LHCN-M2 (cell line): ENCODE measurements at places on chromosomes 16 and 17.
A peak's percentile ranks its signal among the peaks of the same experiment; 100 is the strongest.

DNA sequence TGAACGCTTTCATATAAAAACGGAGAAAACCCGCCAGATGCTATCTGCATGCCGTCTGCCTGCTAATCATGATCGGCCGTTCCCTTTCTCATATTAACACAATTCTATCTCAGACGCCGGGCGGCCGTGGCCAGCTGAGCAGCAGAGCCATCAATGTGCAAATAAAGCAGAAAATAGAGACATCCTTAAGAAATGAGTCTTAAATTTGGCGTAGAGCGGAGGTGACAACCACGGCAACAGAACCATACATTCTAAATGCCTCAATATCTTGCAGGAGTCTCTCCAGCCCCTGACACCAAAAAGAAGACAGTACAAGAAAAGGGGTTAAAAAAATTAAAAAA is 2.7 kb upstream of the IRX5 start:
- DNase-seq = no peak

- no peak for DNase-seq
These were observed 1.3 kb upstream of the NOL11 start for GRCh38 chr17:67716405-67716798.

- DNase-seq = no peak
These were observed 29.0 kb downstream of the XPO6 start for GRCh38 chr16:28182801-28183200.

GRCh38 chr17:15249487-15249886 is 15.6 kb downstream of the PMP22 start:
- no peak for DNase-seq

- DNase-seq = peak; percentile 34
These were observed 1.3 kb downstream of the ZNF750 start for GRCh38 chr17:82838386-82839063.

DNA sequence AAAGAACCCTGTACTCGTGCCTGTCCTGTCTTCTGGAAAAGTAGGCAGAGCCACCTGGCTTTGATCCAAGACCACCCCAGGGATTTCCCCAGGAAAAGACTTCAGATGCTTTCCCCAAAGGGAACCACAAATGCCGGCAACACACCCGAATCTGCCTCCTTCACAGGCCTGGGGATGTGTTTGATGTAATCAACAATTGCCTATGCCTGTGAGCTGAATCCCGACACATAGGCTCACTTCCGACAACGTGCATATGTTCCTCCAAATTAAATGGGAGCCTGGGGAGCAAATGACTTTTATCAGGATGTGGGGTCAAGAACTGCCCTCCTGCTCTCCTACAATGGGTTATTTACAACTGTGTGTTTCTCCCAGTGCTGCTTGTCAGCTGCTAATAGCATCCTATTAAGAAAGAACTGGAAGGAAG is 535.2 kb upstream of the CDH11 start:
- DNase-seq = no peak

GRCh38 chr17:1630662-1631061 is 2.0 kb upstream of the SLC43A2 start:
- DNase-seq = no peak

- no peak for DNase-seq
These were observed 6.4 kb downstream of the WNT3 start for GRCh38 chr17:46811978-46812583.

DNA sequence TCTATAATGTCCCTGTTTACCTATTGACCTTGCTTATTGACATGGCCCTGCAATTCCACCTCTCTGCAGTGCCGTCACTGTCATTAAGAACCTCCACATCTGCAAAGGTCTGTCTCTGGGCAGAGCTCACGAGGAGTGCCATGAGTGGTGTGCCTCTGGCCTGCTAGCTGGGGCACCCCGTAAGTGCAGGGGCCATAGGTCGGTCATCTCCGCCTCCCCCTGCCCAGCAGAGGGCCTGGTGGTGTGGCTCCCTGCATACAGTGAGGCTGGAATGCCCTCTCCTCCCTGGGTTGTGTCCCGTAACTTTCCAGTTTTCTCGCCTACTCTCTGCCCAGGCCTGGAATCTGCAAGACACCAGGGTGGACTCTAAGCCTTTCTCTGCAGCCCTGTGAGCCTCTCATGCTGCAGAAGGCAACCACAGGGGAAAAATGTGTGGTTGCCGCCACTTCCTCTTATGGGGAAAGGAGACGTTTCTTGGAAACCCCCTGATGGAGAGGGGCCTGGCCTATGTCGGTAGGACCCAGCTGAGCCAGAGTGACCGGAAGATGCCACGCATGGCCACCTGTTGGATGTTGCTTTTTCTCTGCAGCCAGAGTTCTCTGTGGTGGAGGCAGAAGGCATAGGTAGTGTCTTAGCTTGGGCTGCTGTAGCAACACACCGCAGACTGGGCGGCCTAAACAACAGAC is 2.7 kb upstream of the SNX20 start:
- DNase-seq = no peak

DNA sequence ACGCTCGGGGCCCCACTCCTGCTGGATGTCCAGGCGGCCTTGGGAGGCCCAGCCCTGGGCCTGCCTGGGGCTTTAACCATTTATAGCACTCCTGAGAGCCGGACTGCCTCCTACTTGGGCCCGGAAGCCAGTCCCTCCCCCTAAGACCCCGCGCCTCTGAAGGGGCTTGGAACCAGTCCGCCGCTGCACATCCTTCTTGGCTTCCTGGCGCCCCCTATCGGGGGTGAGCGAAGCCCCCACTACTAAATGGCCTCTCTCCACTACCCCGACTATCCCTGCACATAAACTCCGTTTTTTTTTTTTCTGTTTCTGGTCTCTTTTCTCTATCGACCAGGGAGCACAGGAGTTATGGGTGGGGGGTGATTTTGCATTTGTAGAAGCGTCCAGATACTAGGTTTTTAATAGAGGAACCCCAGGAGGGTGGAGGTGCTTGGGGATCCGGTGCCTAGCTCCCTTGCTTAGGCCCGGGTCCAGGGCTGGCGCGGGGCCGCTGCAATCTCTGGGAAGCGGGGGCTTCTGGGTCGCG is 633 bp upstream of the NOL3 start:
- DNase-seq = no peak

- DNase-seq = no peak
These were observed 16.5 kb upstream of the CLEC3A start for GRCh38 chr16:78005881-78006280.

DNA sequence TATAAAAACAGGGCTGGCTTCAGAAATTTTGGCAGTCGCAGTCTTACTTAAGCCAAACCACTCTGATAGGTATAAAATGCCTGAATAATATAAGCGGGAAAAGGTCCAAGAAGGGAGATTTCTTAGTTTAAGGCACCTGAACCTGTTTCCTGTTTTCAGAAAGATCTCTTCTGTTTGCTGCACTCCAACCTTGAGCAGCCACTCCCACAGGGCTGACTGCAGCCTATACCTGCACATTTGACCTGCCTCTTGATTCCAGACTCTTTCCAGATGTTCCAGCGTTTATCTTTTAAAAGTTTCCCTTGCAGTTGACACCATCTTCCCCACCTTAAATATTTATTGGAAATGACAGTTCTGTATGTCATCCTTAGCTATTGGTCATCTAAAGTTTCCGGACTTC is 132.2 kb downstream of the SKAP1 start:
- no peak for DNase-seq

GRCh38 chr17:14307560-14308024 is 6.7 kb downstream of the HS3ST3B1 start:
- DNase-seq = peak; percentile 84

DNA sequence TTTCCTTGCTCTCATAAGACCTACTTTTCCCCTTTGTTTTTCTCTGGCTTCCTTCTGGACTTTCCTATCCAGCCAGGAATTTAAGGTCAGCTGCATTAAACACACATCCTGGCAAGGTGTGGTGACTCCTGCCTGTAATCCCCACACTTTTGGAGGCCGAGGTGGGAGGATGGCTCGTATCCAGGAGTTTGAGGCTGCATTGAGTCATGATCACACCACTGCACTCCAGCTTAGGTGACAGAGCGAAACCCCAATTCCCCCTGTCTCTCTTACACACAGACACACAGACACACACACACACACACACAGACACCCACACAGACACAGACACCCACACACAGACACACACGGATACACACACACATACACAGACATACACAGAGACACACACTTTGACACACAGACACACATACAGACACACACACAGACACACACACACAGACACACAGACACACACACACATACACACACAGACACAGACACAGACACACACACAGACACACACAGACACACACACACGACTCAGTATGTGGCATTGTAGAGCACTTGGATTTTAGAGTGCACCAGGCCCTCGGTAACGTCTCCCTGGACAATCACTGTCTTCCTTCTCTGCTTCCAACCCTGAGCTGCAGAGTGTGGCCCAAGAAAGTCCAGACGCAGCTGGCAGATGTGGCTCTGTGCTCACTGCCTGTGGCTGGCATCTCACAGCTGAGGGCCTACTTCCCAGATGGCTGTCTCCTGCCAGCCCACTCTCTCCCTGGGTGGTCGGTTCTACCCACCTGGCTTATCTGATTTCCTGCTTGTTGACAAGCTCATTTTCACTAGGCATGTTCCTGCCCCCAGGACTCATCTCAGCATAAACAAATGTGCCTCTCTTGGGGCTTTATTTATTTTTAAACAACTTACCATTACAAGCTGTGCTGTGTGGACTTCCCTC is 39.0 kb downstream of the NLRP1 start:
- DNase-seq = no peak

DNA sequence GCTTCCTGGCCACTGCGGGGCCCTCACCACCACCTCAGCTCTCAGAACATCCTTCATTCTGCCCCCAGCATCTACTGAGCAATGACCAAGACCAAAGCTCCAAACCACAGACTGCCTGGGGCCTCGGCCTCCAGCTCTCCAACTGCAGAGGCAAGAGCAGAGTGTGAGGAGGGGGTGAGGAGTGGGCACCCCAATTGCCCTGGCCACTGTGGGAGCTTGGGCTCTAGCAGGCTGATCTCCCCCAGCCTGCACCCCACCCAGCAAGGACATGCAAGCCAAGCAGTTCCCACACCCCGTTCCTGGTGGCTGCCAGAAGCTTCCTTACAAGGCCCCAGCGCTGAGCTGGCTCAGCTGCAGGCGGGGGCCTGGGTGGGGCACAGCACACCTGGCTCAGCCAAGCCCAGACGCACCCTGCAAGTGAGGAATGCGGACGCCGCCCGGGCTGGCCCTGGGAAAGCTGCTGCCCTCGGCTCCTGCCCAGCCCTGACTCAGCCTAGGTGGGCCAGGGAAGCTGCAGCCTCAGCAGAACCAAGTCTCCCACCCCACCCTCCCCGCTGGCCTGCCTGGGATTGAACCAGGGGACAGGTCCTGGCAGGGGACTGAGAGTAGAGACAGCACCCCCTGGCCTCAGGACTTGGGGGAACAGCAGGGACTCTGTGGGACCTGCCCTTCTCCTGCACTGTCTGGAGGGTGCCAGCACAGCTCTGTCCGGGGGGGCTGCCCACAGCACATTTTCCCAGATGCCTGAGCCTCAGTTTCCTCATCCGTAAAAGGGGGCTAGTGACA is 29.7 kb upstream of the KRT17 start:
- DNase-seq = no peak

GRCh38 chr16:20838240-20838639 is 31.9 kb downstream of the REXO5 start:
- DNase-seq = no peak

DNA sequence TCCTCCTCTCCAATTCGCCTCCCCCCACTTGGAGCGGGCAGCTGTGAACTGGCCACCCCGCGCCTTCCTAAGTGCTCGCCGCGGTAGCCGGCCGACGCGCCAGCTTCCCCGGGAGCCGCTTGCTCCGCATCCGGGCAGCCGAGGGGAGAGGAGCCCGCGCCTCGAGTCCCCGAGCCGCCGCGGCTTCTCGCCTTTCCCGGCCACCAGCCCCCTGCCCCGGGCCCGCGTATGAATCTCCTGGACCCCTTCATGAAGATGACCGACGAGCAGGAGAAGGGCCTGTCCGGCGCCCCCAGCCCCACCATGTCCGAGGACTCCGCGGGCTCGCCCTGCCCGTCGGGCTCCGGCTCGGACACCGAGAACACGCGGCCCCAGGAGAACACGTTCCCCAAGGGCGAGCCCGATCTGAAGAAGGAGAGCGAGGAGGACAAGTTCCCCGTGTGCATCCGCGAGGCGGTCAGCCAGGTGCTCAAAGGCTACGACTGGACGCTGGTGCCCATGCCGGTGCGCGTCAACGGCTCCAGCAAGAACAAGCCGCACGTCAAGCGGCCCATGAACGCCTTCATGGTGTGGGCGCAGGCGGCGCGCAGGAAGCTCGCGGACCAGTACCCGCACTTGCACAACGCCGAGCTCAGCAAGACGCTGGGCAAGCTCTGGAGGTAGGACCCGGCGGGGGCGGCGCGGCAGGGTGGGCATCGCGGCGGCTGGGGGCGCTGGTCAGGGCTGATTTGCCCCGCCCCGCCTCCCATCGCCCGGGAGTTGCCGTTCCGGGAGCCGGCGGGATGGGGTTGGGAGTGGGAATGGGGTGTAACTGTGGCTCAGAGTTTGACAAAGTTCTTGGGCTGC is 567 bp downstream of the SOX9 start:
- DNase-seq = peak; percentile 62

GRCh38 chr16:54936201-54936978 is 5.7 kb downstream of the IRX5 start:
- peak; percentile 60 for DNase-seq

GRCh38 chr17:45663772-45664171 is 120.3 kb upstream of the CRHR1 start:
- DNase-seq = no peak

DNA sequence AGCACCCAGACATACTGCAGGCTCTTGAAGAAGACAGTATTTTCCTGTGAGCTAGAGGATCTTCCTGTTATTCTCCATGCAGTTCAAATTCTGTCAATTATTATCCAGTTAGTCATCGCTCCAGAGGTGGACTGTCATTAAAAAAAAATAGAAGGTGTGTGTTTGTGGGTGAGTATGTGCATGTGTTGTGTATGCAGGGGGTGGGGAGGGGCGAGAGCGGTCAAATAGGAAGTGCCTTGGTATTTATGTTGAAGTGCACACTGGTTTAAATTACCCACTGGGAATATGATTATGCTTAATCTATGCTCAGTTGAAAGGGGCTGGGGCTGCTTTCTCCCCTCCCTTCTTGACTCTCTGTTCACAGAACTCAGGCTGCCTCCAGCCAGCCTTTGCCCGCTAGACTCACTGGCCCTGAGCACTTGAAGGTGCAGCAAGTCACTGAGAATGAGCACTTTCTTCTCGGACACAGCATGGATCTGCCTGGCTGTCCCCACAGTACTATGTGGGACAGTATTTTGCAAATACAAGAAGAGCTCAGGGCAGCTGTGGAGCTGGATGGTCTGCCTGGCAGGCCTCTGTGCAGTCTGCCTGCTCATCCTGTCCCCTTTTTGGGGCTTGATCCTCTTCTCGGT is at the start of gene HSD17B2:
HSD17B2 (plus strand) TSS at position 273 of the 632 bp plus-strand sequence; CDS start at position 445, 172 bp downstream.
- peak; percentile 27 for DNase-seq
